Activated CD8-positive, alpha-beta memory T cell treated with anti-CD3 and anti-CD28 coated beads, Interleukin-2, amount 50 U/mL, for 48 hours (primary cell): ENCODE measurements at places on chromosomes 11 and 22.
A peak's percentile ranks its signal among the peaks of the same experiment; 100 is the strongest.

- DNase-seq = no peak
These were observed 6.5 kb downstream of the PTDSS2 start for GRCh38 chr11:456533-456932.

- DNase-seq = no peak
These were observed 263.3 kb upstream of the SORL1-AS1 start for GRCh38 chr11:121716060-121716459.

DNA sequence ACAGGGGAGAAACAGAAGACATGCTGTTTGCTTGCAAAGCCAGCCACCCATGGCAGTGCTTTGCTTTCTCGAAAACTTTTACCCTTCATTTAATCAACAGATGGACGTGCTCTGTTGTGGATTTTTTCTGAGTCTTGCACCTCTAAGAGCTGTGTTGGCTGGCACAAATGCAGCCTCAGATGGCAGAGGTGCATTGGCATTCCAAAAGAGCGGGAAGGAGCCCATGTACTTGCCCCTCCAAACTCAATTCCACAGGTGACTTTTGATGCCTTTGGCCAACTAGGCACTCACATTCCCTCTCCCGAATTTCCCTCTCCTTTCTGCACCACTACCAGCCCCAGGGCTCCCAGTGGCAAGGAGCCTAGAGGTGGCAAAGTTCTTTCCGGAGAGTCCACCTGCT lies 1.2 kb downstream of the KIRREL3 start:
- DNase-seq = no peak

- no peak for DNase-seq
These were observed 8.9 kb upstream of the MYBPC3 start for GRCh38 chr11:47361419-47361818.

- no peak for DNase-seq
These were observed 900.3 kb downstream of the OPCML start for GRCh38 chr11:132631989-132632388.

DNA sequence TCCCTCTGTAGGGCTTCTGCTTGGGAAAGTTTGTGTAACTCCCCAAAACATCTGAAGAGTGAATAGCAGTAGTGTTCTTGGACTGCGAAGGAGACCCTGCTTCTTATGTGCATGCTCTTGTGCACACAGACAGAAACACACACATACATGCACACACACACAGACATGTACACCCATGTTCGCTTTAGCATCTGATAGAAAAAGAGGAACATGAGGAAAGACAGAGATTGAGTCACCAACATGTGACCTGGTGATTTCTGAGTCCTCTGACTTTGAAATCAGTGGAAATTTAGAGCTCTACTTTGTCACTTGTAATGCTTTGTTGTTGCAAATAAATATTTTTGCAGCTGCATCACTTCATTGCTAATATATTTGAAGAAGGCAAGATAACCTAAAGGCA lies 23.8 kb downstream of the CD44 start:
- DNase-seq = no peak

DNA sequence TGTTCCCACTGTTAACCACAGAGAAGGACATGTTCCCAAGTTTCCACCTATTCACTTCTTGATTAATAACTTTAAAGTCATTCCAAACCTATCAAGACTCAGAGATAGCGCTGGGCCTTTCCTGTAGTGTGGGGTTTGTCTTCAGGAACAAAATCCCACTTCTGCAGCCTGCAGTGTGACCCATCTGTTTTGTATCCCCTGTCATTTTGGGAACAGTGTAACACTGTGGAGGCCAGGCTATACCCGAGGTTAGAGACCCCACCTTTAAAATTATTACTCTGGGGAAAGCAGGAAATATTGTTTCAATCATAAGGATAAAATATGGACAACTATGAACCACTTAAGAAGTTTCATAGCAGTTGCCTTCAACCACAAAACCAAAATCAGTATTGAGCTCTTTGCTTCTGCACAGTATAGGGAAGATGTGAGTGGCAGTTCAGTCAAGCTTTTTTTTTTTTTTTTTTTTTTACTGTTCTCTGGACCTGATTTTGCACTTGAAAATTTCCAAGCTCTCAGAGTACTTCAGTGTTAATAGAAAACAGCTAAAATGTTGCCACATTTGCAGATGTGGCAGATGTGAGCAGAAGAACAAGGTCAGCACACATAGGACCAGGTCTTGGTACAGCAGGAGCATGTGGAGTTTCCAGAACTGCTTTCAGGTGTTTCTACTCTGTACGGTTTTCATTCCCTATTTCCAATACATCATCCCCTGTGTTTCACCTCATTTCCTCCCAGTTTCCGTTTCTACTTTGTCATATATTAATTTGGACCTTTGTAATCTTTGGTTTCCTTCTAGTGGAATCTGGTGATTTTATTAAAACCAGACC lies 121.5 kb downstream of the MAML2 start:
- DNase-seq = no peak

DNA sequence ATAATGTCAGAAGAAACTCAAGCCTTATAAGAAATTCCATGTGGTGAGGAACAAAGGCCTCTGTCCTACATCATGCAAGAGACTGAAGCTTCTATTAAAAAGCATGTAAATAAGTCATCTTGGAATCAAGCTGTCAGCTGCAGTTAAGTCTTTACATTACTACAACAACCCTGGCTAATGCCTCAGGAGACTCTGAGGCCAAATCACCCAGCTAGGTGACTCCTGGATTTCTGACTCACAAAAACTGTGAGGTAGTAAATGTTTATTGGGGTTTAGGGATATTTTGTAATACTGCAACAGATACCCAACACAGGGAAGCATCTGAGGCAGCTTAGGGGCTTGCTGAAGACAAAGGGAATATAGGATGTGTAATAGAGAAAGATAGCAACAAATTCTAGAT lies 89.6 kb downstream of the C11orf87 start:
- DNase-seq = no peak

- DNase-seq = no peak
These were observed 106.2 kb downstream of the PKNOX2 start for GRCh38 chr11:125270711-125271110.

GRCh38 chr11:43119275-43119970 lies 192.4 kb upstream of the API5 start:
- DNase-seq = no peak

GRCh38 chr11:19400296-19400695 lies 159.6 kb upstream of the E2F8 start:
- no peak for DNase-seq

- DNase-seq = no peak
These were observed 4.7 kb upstream of the SLC22A12 start for GRCh38 chr11:64586366-64586765.

- DNase-seq = peak; percentile 77
These were observed 2.6 kb downstream of the PATZ1 start for GRCh38 chr22:31343235-31344191.

- DNase-seq = no peak
These were observed 52.5 kb upstream of the SUSD2 start for GRCh38 chr22:24128631-24129262.

GRCh38 chr11:28592141-28592540 lies 484.0 kb downstream of the METTL15 start:
- no peak for DNase-seq

DNA sequence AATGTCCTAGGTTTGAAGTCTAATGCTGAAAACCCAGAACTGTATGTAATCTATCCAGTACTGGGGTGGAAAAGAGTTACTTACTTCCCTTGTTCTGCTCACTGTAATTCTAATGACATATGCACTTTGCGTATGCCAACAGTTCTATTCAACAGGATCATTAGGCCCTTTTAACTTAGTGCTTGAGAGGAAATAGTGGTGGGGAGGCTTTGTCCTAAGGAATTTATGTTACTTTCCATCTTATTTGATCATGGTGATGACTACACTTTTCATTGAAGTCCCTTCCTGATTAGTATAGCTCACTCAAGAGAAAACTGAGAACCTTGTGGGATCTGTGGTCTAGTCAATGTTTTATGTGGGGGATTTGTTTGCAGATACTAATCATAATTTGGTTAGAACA lies 348.2 kb downstream of the GUCY1A2 start:
- DNase-seq = no peak

GRCh38 chr11:35318977-35319925 lies 100.1 kb downstream of the SLC1A2 start:
- no peak for DNase-seq

GRCh38 chr11:3004481-3004880 lies 12.4 kb upstream of the NAP1L4 start:
- no peak for DNase-seq

DNA sequence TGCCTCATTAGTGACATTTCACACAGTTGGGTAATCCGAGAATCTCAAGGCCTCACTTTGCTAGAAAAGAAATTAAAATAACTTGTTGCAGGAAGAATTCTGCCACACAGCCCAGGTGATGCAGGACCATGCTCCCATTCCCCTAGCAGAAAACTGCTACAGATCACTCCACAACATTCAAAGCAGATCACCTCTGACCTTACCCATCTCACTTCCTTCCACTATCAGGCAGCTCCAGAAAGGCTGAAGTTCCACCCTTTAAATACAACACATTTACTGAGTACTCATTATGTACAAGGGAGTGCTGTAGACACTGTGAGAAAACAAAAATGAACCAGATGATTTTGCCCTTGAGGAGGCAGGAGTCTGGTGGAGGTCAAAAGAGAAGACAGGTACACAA lies 231.0 kb downstream of the TTC28 start:
- no peak for DNase-seq

DNA sequence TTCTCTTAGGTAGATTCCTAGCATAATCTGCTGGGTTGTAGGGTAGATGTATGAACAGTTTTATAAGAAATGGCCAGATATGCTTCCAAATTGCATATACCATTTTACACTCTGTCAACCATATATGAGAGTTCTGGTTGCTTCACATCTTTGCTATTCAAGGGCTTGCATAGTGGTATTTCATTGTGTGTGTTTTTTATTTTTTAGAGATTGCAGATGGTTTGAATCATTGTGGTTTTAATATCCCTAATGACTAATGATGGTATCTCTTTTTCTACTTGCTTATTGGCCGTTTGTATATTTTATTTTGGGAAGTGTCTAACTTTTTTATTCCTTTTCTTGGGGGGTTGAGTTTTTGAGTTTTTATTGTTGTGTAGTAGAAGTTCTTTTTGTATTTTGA lies 26.9 kb downstream of the RNF214 start:
- DNase-seq = no peak

DNA sequence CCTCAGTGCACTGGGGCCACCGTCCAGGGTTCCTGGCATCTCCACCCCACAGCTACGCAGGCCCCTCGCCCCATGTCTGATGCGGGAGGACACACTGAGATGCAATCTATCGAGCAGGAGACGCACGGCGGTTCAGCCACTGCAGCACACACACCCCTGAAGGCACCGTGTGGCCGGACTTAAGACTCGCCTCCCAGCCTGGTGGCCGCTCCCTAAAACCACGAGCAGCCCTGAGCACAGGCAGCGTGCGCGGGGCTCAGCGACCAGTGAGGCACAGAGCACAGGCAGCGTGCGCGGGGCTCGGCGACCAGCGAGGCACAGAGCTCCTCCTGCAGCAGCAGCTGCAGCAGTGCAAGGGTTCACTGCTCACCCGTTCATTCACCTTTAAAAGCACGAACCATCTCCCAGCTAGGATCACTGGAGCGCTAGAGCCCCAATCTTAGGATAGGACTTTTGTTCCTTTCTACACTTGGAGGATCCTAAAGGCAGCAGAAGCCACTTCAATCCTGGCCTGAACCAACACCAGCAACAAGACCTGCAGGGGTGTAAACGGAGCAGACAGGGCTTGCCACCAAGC lies 31.4 kb downstream of the TOLLIP start:
- no peak for DNase-seq

GRCh38 chr11:132792341-132793140 lies 739.8 kb downstream of the OPCML start:
- DNase-seq = no peak

- no peak for DNase-seq
These were observed 6.7 kb upstream of the CD6 start for GRCh38 chr11:60964801-60965200.

- no peak for DNase-seq
These were observed 17.5 kb upstream of the MUC5B start for GRCh38 chr11:1205121-1205986.

GRCh38 chr11:82085493-82085892 lies 648.2 kb downstream of the FAM181B start:
- DNase-seq = no peak

DNA sequence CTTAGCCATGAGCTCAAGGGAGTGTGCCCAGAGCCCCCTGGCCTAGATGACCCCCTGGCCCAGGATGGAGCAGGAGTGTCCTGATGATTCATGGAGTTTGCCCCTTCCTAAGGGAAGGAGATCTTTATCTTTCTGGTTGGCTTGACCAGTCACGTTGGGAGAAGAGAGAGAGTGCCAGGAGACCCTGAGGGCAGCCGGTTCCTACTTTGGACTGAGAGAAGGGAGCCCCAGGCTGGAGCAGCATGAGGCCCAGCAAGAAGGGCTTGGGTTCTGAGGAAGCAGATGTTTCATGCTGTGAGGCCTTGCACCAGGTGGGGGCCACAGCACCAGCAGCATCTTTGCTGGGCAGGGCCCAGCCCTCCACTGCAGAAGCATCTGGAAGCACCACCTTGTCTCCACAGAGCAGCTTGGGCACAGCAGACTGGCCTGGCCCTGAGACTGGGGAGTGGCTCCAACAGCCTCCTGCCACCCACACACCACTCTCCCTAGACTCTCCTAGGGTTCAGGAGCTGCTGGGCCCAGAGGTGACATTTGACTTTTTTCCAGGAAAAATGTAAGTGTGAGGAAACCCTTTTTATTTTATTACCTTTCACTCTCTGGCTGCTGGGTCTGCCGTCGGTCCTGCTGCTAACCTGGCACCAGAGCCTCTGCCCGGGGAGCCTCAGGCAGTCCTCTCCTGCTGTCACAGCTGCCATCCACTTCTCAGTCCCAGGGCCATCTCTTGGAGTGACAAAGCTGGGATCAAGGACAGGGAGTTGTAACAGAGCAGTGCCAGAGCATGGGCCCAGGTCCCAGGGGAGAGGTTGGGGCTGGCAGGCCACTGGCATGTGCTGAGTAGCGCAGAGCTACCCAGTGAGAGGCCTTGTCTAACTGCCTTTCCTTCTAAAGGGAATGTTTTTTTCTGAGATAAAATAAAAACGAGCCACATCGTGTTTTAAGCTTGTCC lies 14.3 kb downstream of the ADORA2A start:
- DNase-seq = no peak

DNA sequence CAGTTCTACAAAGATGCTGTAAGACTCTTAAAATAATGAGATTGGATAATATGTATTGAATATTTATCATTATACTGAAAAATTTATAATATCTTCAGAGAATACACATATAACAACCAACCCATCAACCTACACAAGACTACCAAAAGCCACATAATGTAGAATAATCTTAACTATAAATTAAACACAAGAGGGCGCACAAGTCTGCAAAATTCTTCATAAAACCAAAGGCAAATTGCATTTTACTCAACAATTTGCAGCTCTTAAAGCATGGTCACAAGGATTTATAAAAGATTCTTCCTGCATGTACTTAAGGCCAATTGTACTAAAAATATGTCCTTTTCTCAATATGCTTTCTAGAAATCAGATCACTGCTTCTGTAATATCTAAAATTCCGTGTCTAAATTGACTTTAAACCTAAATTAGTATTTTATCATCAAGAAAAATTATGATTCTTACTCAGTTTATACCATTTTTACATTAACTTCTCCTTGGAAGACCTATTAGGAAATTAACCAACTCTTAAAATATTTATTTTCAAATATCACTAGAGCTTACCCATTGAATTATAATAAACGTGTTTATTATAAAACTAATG lies 79.0 kb downstream of the TTC28 start:
- DNase-seq = no peak
